ENCODE measurements at places on chromosomes 16 and 17.

DNA sequence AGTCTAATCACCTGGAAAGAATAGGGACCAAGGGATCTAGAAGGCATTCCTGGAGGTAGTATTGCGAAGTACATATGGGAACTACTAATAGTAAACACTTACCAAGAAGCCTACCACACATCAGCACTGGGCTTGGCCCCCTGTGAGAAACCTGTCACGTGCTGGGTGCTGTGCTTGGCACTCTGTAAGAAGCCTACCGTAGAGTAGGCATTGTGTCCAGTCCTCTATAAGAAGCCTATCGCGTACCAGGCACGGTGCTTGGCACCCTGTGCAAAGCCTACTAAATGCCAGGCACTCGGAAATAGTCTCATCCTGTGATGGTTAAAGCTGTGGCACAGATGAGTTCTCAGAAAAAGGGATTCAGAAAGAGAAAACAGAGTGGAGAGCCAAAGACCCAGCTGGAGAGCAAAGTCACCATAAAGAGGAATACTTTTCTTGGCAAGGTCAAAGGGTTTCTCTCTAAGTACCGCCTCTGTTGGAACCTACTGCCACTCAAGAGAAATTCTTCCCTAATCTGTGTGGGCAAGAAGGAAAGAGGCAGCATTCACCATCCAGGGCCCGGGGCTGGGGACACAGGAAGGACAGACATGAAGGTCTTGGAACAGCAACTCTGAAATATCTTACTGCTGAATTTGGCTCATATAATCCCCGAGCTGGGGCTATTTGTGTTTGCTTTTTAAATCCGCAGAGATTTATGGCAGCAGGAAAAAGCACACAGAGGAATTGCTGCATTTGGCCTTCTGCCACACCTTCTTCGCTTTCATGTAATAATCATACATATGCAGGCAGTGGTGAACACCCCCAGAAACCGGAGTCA lies 81.8 kb downstream of the VAT1L start:
- peak; percentile 25 for DNase-seq

- no peak for DNase-seq
These were observed 103.6 kb upstream of the C16orf82 start for GRCh38 chr16:26963109-26963508.

- DNase-seq, result peak; percentile 14
These were observed 2.9 kb downstream of the RNASEK start for GRCh38 chr17:7014995-7015958.

DNA sequence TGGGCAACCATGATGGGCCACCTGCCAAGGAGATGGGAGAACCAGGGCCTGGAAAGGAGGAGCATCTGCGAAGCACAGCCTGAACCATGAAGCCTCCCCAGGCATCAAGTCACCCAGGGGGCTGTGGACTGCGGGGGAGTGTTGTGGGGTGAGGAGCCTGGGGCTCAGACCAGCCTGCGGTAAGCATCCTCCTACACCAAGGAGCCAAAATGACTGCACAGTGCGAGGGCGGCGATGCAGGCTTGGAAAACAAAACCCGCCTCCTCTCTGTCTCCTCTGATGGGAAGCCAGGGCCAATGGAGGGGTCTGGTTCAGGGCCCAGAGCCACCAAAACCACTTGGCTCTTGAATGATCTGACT lies 18.1 kb upstream of the MAF start:
- no peak for DNase-seq

- DNase-seq, result no peak
These were observed 6.2 kb downstream of the TNP2 start for GRCh38 chr16:11262915-11263314.

- DNase-seq, result no peak
These were observed 39.7 kb upstream of the PVALEF start for GRCh38 chr17:81125573-81126081.

DNA sequence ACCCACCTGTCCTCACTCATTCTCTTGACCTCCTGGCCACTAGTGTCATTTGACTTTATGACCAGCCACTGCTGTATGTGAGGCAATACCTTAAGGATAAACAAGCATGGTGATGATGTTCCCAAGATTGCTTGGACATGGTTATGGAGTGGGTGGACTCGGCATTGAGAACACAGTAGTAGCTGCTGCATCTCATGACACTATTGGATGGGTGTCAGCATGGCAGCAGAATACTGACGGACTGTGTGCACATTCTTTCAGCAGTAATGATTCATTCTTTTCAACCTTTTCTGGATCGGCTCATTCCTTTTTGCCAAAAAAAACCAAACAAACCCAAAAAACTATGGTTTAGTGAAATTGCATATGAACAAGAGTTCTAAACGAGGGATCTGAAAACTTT lies 13.5 kb downstream of the SPECC1 start:
- no peak for DNase-seq

- DNase-seq, result peak; percentile 91
These were observed 16.6 kb downstream of the COPRS start for GRCh38 chr17:31842195-31843069.

- no peak for DNase-seq
These were observed 9.0 kb upstream of the GGA2 start for GRCh38 chr16:23519282-23519681.

GRCh38 chr17:40884708-40885512 lies at the start of gene KRT20:
KRT20 (minus strand) TSS chr17:40885242; CDS start chr17:40885185, 57 bp downstream.
- no peak for DNase-seq

DNA sequence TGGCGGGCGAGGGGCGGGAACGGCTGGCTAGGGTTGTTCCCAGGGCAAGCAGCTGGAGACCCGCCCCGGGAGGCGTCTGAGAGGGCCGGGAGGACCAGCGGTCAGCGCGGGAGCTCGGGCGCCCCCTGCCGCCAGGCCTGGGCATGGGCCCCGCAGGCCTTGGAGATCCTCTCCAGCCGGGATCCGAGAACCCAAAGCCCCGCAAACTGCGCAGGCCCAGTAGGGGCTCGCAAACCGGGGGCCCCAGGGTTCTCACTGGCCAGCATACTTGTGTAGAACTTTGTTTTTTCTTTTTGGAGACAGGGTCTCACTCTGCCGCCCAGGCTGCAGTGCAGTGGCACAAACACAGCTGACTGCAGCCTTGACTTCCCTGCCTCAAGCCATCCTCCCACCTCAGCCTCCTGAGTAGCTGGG lies 20.8 kb upstream of the ZNF423 start:
- no peak for DNase-seq

DNA sequence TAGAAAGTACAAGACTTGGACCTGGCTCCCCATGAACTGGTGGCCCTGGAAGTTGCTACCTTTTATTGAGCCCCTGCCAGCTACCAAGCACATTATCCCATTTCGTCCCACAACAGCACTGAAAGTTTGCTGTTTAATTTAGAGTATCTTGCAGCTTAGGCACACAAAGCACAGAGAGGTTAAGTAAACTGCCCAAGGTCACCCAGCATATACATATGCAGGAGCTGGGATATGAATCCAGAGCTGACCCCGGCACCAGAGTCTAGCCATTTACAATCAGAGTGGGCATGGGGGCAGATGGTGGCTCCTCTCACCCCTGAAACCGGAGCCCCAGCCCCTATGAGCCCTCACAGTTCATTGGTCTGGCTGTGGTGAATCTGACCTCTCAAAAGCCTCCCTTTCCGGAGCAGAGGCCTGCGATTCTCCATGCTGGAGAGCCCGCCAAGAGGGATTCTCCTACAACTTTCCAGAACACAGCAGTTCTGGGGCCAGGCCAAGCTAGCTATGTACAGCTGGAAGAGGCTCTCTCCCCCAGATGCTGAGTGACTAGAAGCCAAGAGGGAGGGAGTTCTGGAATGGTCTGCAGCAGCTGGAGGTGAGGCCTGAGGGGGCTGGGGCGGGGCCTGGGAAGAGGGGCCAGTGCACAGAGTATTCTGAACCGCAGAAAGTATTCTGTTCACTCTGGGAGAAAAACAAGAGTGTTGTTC lies 58.3 kb downstream of the SREBF1 start:
- no peak for DNase-seq

DNA sequence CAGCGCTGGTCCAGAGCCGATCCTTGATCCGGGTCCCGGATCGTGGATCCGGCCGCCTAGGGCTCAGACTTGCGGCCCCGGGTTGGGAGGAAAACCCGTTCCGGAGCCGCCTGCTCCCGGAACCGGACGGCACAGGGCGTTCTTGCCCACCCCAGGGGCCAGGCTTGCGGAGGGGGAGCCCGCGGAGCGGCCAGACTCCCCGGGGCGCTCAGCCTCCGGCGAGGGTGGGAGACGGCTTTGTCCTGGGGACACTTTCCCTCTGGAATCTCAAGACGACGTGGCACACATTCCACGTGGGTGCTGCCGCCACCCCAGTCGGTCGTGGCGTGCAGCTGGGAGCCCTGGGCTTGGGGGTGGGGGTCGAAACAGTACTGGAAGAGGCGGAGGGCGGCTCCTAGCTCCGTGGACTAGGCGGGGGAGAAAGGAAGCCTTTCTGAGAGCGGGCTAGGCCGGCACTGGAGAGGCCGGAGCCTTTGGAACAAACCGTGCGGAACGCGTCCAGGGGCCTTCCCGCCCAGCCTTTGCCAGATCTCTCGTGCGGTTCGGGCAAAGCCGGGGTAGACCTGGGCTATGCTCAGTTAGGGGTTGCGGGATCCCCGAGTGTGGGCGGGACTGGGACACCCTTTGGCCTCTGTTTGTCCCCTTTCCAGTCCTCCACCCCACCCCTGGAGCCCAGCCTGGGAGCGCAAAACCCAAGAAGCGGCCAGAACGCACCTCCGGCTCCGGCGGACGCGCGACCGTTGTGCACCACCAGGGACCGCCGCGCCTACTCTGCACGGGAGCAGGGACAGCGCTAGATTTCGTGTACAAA lies 26.5 kb downstream of the SREBF1 start:
- DNase-seq, result no peak

GRCh38 chr17:57689254-57689653 lies 55.8 kb downstream of the CCDC182 start:
- DNase-seq, result no peak

DNA sequence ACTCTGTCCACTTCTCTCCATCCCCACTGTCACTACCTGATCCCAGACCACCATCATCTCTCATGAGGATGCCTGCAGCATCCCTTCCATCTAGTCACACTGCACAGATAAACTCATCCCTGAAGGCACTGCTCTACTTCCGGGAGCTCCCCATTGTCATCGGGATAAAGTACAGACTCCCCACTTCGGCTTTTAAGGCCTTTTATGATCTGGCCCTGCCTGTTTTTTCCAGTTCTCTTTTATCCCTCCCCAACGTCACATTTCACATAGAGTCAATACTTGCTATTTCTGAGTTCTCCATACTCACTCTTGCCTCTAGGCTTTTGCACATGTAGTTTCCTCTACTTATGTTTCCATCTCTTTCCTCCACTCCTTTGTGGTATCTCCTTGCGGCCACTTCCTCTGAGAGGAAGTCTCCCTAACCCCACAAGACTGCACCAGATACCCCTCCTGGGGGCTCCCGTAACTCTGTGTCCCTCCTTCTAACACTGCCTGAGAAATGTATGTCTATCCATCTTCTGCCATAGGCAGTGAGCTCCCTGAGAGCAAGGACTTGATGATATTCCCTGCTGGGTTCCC lies 66.9 kb downstream of the COPRS start:
- DNase-seq, result no peak

DNA sequence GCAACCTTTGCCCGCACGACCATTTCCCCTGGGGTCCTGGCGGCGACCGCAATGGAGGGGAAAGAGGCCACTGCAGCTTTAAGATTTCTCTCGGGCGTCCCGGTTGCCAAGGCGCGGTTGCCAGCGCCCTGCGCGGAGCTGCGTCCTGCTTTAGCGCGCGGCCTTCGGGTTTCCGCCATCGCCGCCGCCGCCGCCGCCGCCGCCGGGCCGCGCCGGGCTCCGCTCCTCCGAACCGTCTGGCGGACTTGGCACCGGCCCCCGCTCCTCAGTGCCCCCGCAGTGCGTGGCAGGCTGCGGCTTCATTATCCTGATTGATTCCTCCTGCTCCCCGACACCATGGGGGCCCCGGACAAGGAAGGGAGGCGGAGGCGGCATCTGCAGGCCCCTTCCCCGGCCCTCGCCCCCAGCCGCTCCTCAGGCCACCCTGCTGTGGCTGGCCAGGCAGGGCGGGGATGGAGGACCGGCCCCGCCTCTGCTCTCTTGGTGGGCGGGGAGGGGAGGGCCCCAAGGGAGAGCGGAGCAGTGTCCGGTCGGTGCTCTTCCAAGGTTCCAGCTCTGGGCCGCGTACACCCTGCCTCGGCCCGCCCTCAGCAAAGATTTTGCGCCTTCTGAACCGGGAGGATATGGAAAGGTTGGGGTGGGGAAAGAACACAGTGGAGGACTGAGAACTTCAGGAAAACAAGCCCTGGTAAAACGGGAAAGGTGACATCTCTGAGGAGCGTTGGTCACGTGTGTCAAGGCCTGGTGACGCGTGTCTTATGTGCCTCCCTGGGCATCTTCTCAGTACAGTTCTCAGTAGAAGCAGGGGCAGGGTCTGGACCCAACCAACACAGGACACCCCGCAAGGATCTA lies 34.0 kb downstream of the NEUROD2 start:
- DNase-seq, result peak; percentile 82

GRCh38 chr16:85508993-85509392 lies 104.1 kb upstream of the GSE1 start:
- no peak for DNase-seq

- DNase-seq, result no peak
These were observed 244.6 kb upstream of the SDK2 start for GRCh38 chr17:73888862-73889261.

DNA sequence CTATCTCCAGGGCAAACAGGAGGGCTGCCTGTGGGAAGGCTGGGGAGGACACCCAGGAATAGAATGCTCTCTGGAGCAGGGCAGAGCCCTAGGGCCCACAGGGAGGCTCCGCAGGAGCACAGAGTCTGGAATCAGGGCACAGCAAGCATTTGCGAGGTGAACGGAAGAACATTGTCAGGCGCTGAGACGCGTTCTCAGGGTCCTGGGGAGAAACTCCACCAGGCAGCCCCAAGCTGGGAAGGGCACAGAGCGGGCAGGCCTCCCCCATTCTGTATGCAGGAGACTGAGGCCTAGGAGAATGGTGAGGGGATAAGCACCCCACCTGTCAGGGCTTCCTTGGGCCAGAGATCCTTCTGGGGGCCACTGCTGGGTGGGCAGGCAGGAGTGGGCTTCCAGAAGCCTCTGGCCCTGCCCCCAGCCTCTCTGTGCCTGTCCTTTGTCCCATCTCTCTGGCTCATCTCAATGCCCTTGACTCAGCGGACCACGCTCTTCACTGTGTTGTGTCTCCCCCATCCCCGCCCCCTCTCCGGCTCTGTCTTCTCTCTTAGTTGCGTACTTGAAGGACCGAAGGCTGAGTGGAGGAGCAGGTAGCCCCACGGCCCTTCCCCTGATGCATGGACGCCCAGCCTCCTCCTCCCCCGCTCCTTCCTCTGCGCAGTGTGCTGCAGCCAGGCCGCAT lies 5.1 kb upstream of the SETD6 start:
- DNase-seq, result no peak

- DNase-seq, result no peak
These were observed 43.1 kb upstream of the AMZ2 start for GRCh38 chr17:68204736-68205135.

DNA sequence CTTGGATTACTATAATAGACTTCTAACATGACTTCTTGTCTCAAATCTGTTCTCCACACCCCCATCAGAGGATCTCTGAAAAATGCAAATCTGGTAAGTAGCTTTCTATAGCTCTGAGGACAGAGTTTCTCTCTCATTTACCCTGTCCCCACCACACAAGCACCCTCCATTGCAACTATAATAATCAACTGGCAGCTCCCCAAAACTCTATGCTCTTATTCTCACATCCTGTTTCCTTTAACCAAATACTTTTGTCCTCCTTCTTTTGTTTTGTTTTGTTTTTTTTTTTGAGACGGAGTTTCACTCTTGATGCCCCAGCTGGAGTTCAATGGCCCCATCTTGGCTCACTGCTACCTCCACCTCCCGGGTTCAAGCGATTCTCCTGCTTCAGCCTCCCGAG lies 73.4 kb downstream of the HELZ start:
- no peak for DNase-seq

GRCh38 chr16:70750893-70751467 lies 50.0 kb downstream of the VAC14 start:
- DNase-seq, result no peak

GRCh38 chr17:40316571-40317344 lies 7.8 kb downstream of the RARA start:
- no peak for DNase-seq
